ENCODE measurements at places on chromosomes 16 and 17. TPM values are rescaled to one million over a fixed set of nuclear protein-coding genes. Genes with fewer than 3 reads are reported as not detected.

DNA sequence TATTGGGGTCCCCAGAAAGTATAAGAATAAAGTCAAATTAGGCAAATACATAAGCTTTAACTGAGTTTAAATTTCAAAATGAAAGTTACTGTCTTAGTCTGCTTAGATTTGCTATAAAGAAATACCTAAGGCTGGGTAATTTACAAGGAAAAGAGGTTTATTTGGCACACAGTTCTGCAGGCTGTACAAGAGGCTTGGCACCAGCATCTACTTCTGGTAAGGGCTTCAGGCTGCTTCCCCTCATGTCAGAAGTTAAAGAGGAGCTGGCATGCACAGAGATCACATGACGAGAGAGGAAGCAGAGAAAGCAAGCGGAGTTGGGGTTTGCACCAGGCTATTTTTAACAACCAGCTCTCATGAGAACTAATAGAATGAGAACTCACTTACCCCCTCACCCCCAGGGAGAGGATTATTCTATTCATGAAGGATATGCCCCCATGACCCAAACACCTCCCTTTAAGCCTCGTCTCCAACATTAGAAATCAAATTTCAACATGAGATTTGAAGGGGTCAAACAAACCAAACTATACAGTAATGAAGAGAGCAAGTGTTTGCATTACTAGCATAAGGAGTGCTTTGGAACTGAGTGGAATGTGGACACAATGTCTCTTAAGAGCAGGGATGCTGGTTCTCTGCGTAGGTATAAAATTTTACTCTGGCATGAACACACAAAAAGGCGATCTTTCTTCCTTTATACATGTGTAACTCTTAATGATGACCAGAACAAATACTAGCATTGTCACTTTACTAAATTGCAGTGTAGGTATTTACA is 292.8 kb upstream of the PMFBP1 start:
- ATAC-seq: no peak
- H3K36me3 ChIP-seq: no peaks in the 10 kb centered on the region
- no peak overlapping the region for H3K27ac ChIP-seq
- H3K4me3 ChIP-seq: no peak overlapping the region
- H3K27me3 ChIP-seq: no peaks in the 10 kb centered on the region

DNA sequence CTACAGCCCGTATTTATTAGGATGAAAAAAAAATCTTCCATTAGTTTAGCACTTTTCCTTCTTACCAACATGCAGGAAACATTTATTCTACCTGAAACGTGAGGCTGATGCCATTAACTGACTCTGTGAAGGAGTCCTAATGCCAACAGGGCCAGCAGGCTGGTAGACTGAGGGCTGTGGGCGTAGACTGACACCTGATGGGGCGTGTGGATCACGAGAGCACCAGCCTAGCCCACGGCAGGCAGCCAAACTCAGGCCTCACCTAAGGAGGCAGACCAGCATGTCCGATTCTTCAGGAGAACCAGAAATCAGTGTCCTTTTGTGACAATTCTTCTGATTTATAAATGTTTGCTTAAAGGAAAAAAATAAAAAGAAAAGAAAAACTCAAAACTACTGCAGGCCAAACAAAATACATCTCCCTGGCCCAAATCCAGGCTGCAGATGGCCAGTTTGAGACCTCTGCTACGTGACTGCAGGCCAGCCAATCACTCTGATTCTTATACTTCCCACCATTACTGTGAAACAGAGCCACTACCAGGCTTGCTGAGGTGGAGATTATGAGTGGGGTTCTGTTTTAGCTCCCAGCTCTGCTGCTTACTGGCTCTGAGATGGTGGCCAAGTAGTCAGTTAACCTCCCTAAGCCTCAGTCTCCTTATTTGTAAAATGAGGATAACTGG is 66.5 kb downstream of the GNAO1 start:
- H3K27me3 ChIP-seq: no peaks in the 10 kb centered on the region
- peaks cover 15% of the 10 kb centered on the region for H3K4me1 ChIP-seq
- H3K27ac ChIP-seq: no peak overlapping the region
- no peaks in the 10 kb centered on the region for H3K36me3 ChIP-seq
- ATAC-seq: no peak

GRCh38 chr16:14371778-14372431 is 258.2 kb downstream of the PARN start:
- ATAC-seq: no peak
- no peaks in the 10 kb centered on the region for H3K4me1 ChIP-seq
- H3K36me3 ChIP-seq: no peaks in the 10 kb centered on the region
- no peak overlapping the region for H3K4me3 ChIP-seq
- H3K27me3 ChIP-seq: no peaks in the 10 kb centered on the region
- H3K27ac ChIP-seq: no peak overlapping the region

DNAAF8 gene
- total RNA-seq: not detected

DNA sequence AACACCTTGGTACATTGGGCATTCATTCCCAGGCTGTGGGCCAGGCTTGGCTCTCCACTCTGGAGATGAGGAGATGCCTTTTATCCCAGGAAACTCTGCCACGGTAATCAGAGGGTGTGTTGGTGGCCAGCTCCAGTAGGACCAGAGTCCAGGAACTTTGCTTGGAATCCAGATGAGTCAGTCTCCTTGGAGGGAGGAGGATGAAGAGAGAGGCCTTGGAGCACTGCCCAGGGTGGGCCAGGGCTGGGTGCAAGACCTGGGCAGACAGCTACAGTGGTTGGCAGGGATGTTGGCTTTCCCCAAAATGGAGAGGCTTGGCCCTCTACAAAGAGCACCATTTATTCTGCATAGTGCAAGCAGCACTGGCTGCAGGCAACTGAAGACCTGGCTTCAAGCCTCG is 209.0 kb downstream of the RGS9 start:
- peaks cover 13% of the 10 kb centered on the region for H3K27me3 ChIP-seq
- no peak for ATAC-seq
- H3K36me3 ChIP-seq: no peaks in the 10 kb centered on the region
- H3K4me1 ChIP-seq: no peaks in the 10 kb centered on the region

GRCh38 chr16:71460941-71461340 is 1.1 kb downstream of the ZNF23 start:
- H3K36me3 ChIP-seq: peaks cover 8% of the 10 kb centered on the region
- peaks cover 8% of the 10 kb centered on the region for H3K4me1 ChIP-seq
- H3K27ac ChIP-seq: peak overlapping the region; percentile 93
- H3K27me3 ChIP-seq: no peaks in the 10 kb centered on the region

SLC2A4 gene
- not detected for total RNA-seq

DNA sequence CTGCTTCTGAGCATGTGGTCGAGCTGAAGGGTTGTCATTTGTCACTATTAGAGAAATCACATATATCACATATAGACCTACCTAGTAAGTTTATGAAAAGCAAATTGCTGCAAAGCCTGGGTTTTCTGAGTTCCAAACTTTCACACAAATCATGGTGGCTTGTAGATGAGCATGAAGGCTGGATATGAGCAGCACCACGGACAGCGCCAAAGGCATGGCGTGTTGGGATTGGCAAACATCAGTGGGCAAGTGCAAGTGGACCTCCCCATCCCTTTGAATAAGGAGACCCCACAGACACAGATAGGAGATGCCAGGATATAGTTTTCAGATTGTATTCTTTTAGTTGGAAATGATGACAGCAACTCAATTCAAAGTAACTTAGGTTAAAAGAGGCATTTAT is 77.6 kb upstream of the CACNG3 start:
- H3K4me1 ChIP-seq: no peaks in the 10 kb centered on the region
- H3K4me3 ChIP-seq: no peak overlapping the region
- peaks cover 86% of the 10 kb centered on the region for H3K36me3 ChIP-seq

GRCh38 chr16:27822529-27822928 is 241.0 kb downstream of the GSG1L start:
- no peaks in the 10 kb centered on the region for H3K36me3 ChIP-seq
- H3K27ac ChIP-seq: no peak overlapping the region
- H3K4me3 ChIP-seq: no peak overlapping the region
- peaks cover 17% of the 10 kb centered on the region for H3K27me3 ChIP-seq

GRCh38 chr16:17193566-17194100 is 277.1 kb downstream of the XYLT1 start:
- peaks cover 68% of the 10 kb centered on the region for H3K36me3 ChIP-seq
- H3K4me3 ChIP-seq: no peak overlapping the region
- ATAC-seq: no peak
- H3K27ac ChIP-seq: no peak overlapping the region

- H3K4me1 ChIP-seq: no peaks in the 10 kb centered on the region
- no peak overlapping the region for H3K27ac ChIP-seq
- no peak overlapping the region for H3K4me3 ChIP-seq
These were observed 36.1 kb downstream of the ARL4D start for GRCh38 chr17:43434902-43435319.

GRCh38 chr16:31436221-31437045 is 6.2 kb downstream of the ZNF843 start:
- peaks cover 4% of the 10 kb centered on the region for H3K4me1 ChIP-seq
- H3K27me3 ChIP-seq: no peaks in the 10 kb centered on the region
- no peak overlapping the region for H3K27ac ChIP-seq
- H3K36me3 ChIP-seq: no peaks in the 10 kb centered on the region

KRTAP9-4 gene
- total RNA-seq: not detected

DNA sequence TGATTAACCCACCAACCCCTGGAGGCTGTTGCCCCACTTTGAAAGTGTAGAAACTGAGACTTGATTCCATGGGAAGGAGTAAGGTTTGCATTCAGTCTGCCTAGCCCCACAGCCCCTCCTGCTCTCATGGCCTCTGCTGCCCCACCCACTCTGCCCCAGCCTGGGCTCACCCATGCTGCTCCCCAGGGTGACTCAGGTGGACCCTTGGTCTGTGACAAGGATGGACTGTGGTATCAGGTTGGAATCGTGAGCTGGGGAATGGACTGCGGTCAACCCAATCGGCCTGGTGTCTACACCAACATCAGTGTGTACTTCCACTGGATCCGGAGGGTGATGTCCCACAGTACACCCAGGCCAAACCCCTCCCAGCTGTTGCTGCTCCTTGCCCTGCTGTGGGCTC is 6.5 kb downstream of the PRSS41 start:
- ATAC-seq: no peak
- H3K4me3 ChIP-seq: no peak overlapping the region
- peaks cover 19% of the 10 kb centered on the region for H3K27me3 ChIP-seq
- H3K36me3 ChIP-seq: no peaks in the 10 kb centered on the region
- H3K27ac ChIP-seq: no peak overlapping the region

UBB gene
- total RNA-seq: 896 TPM

DNA sequence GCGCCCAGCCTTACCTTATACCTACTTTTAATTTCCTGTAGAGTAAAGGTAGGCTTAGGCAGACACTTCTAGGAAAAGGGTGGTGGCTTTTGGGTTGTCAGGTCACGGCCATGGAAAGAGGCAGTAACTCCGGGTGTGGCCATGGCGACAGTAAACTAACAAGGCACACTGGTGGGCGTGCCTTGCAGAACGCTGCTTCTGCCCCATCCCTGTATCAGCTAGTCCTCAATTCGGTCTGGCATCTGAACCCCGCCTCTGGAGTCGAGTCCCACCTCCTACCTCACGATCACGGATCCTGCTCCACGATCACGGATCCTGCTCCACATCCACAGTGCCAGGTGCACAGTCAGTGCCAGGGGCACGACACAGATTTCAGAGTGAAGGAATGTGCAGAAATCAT is 5.6 kb downstream of the ADCY9 start:
- peaks cover 49% of the 10 kb centered on the region for H3K4me1 ChIP-seq
- H3K27ac ChIP-seq: no peak overlapping the region
- ATAC-seq: peak; percentile 44
- H3K27me3 ChIP-seq: no peaks in the 10 kb centered on the region
- H3K36me3 ChIP-seq: peaks cover 24% of the 10 kb centered on the region

DNA sequence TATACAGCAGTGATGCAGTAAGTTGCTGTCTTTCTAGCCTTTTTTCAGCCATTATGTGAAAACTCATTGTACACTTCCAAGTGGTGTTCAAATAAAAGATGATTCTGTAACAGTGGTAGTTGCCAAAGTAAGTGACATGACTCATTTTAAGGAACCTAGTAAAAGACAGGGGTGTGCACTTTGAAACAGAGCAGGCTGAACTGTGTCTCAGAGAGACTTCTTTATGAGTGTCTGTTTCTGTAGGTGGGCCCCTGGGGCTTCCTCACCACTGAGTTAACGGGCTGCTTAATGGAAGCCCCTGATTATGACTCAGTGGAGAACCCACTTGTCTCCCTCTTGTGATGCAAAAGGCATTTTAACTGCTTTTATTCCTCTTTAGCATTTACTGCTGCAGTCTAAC is 147.3 kb downstream of the PCTP start:
- H3K4me3 ChIP-seq: no peak overlapping the region
- no peaks in the 10 kb centered on the region for H3K36me3 ChIP-seq
- peaks cover 22% of the 10 kb centered on the region for H3K27me3 ChIP-seq
- H3K27ac ChIP-seq: no peak overlapping the region

DNA sequence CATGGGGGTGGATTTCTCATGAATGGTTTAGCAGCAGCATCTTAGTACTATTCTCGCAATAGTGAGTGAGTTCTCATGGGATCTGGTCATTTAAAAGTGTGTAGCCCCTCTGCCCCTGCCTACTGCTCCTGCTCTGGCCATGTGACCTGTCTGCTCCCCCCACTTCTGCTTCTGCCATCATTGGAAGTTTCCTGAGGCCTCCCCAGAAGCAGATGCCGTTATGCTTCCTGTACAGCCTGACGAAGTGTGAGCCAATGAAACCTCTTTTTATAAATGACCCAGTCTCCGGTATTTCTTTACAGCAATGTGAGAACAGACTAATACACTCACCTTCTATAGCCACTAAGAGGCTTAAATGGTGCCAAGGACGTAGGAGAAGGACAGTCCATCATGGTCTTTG is 51.5 kb downstream of the NOL11 start:
- H3K27me3 ChIP-seq: peaks cover 3% of the 10 kb centered on the region
- no peak overlapping the region for H3K4me3 ChIP-seq
- no peaks in the 10 kb centered on the region for H3K4me1 ChIP-seq
- no peaks in the 10 kb centered on the region for H3K36me3 ChIP-seq
- ATAC-seq: no peak
- peak overlapping the region; percentile 32 for H3K27ac ChIP-seq

GRCh38 chr17:49576088-49576916 is 631 bp downstream of the NXPH3 start:
- no peak overlapping the region for H3K27ac ChIP-seq
- H3K36me3 ChIP-seq: no peaks in the 10 kb centered on the region
- H3K4me3 ChIP-seq: peak overlapping the region; percentile 51

DNA sequence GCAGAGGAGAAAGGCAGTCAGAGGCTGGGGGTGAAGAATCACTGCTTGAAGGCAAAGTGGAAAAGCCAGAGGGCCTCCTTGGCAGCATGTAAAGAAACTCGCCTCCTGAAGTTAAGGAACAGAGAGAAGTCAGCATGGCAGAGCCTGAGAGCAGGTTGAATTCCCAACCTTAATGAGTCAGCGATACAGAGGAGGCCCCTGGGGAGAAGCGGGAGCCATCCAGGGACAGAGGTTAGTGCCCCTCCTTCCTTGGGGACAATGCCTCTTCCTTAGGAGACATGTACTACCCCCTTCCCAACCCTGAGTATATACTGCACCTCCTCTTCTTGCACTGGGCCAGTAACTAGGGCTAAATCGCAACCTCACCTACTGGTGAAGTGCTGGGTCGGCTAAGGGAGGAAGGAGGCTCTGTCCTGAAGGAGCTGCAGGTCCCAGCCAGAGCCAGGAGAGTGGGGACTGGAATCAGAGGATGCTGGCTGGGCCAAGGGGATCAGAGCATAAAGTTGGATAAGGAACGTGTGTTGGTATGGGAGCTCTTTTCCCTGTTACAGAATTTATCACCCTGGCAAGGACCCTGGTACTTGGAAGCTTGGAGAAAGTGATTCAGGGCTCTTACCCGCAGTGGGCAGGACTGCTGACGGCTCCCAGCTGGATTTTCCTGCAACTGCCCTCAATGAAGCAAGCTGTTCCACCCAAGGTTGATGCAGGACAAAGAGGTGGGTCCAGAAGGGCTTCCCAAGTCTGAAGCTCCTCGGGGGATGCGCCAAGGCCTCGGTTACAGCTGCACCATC is 5.4 kb upstream of the AANAT start:
- H3K36me3 ChIP-seq: no peaks in the 10 kb centered on the region
- no peaks in the 10 kb centered on the region for H3K27me3 ChIP-seq
- H3K4me1 ChIP-seq: no peaks in the 10 kb centered on the region
- no peak overlapping the region for H3K4me3 ChIP-seq
- no peak for ATAC-seq
- H3K27ac ChIP-seq: peak overlapping the region; percentile 24

LRRC37A2 gene
- 9.3 TPM for total RNA-seq
